ENCODE measurements at places on chromosomes 7 and 10.

DNA sequence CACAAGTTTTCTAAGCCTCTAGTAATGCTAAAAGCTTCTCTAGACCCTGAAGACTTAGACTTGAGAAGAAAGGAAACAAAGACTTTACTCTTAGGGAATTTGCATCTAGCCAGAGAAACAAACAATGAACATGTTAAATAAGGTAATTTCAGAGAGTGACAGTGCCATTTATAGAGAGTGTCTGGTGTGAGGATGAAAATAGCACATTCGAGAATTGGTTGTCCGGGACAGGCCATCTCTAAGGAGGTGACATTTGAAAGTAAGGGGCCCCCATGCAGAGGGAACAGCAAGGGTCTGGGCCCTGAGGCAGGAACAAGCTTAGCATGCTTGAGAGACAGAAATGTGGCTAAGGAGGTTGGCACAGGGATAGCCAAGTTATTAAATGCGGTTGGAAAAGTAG lies 48.1 kb downstream of the ADAM22 start:
- H3K4me1 ChIP-seq = peaks cover 3% of the 10 kb centered on the region
- H3K36me3 ChIP-seq = no peaks in the 10 kb centered on the region
- no peak overlapping the region for H3K27ac ChIP-seq
- no peaks in the 10 kb centered on the region for H3K27me3 ChIP-seq
- no peak for DNase-seq

- DNase-seq = no peak
- H3K4me3 ChIP-seq = no peak overlapping the region
- H3K27ac ChIP-seq = peak overlapping the region; percentile 41
- peaks cover 13% of the 10 kb centered on the region for H3K4me1 ChIP-seq
These were observed 56.2 kb downstream of the JMJD1C start for GRCh38 chr10:63409465-63410027.

DNA sequence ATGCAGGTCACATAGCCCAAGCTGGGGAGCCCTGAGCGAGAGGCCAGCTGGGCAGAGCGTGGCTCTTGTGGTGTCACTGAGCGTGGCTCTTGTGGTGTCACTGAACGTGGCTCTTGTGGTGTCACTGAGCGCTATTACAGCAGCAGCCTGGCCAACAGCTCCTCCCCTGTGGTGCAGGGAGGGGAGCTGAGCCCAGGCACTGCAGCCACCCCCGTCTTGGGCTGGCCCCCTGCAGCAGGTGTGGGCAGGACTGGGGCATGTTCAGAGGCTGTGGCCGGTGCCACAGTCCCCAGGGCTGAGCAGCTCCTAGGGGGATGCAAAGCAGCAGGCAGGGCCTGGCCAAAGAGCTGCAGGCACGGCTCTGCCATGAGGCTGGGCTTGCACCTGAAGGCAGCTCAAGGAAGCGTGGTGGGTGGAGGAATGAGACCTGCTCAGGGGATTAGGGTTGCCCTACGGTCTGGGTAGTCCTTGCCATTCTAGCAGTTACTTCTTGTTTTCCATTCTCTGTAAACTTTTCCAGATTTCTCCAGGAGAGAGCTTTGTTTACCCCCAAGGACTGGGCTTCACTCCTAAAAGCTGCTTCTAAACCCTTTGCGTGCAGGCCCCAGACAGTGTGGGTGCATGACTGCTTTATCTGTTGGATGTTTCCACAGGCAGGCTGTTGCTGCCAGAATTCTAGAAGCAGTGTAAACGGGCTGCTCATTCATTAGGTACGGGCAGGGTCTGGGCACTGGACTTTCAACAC lies 29.2 kb downstream of the ZNF783 start:
- no peak overlapping the region for H3K27ac ChIP-seq
- peaks cover 17% of the 10 kb centered on the region for H3K4me1 ChIP-seq
- DNase-seq = no peak
- H3K27me3 ChIP-seq = no peaks in the 10 kb centered on the region

GRCh38 chr10:124026589-124026939 lies 66.8 kb downstream of the CHST15 start:
- H3K4me1 ChIP-seq = no peaks in the 10 kb centered on the region
- H3K27me3 ChIP-seq = peaks cover 48% of the 10 kb centered on the region
- no peaks in the 10 kb centered on the region for H3K36me3 ChIP-seq
- H3K27ac ChIP-seq = no peak overlapping the region
- H3K4me3 ChIP-seq = no peak overlapping the region

- H3K4me3 ChIP-seq = no peak overlapping the region
- no peaks in the 10 kb centered on the region for H3K36me3 ChIP-seq
These were observed 90.1 kb upstream of the NPSR1 start for GRCh38 chr7:34567906-34568305.

- no peaks in the 10 kb centered on the region for H3K27me3 ChIP-seq
- no peak for DNase-seq
- H3K4me1 ChIP-seq = peaks cover 18% of the 10 kb centered on the region
- H3K27ac ChIP-seq = peak overlapping the region; percentile 89
- H3K36me3 ChIP-seq = no peaks in the 10 kb centered on the region
- peak overlapping the region; percentile 64 for H3K4me3 ChIP-seq
These were observed 17.3 kb upstream of the CSGALNACT2 start for GRCh38 chr10:43120929-43121314.

GRCh38 chr7:85736085-85736484 lies 549.2 kb upstream of the SEMA3D start:
- no peak overlapping the region for H3K27ac ChIP-seq

- H3K27me3 ChIP-seq = no peaks in the 10 kb centered on the region
- H3K4me1 ChIP-seq = peaks cover 58% of the 10 kb centered on the region
- DNase-seq = no peak
- peak overlapping the region; percentile 75 for H3K27ac ChIP-seq
- peak overlapping the region; percentile 61 for H3K4me3 ChIP-seq
These were observed 9.3 kb downstream of the RBM33 start for GRCh38 chr7:155653803-155654202.

DNA sequence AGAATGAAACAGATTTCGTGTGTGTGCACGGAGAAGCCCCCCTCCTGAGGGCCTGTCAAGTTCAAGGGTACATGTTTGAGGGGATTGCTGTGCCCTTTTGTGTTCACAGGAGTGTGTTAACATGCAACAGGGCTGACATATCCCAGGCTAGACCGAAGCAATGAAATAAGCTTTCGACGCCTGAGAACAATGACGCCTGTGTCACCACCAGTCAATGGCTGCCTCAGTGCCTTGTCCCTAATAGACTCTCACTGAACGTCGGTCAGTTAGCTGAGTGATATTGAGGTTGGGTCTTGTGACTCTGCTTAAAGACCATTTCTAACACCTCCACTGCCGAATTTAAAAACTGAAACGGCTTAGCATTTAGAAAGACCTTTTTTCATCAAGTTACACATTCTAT lies 175.2 kb upstream of the TCF7L2 start:
- no peaks in the 10 kb centered on the region for H3K36me3 ChIP-seq
- H3K4me3 ChIP-seq = no peak overlapping the region
- no peak for DNase-seq
- H3K27me3 ChIP-seq = no peaks in the 10 kb centered on the region

DNA sequence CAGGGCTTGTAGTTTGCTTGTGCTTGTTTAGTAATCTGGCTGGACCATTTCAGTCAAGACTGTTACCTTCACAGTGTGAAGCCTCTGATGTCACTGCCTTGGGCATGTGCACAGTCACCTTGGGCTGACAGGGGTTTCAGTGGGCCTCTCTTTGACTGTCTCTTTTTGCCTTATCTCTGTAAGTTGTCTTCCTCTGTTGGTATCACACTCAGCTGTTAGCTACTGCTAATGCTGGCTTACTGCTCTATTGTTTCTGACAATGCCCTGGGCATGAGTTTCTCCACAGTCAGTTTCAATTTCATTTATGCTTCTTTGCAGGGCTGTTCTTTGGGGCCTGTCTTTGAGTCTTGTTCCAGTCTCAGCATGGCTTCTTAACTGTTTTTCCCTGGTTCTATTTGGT lies 201.9 kb upstream of the SHH start:
- H3K27ac ChIP-seq = no peak overlapping the region
- H3K4me1 ChIP-seq = no peaks in the 10 kb centered on the region
- no peaks in the 10 kb centered on the region for H3K36me3 ChIP-seq

GRCh38 chr7:134029743-134030142 lies 97.4 kb upstream of the LRGUK start:
- H3K36me3 ChIP-seq = no peaks in the 10 kb centered on the region
- DNase-seq = no peak
- peaks cover 4% of the 10 kb centered on the region for H3K4me1 ChIP-seq

- peak overlapping the region; percentile 97 for H3K27ac ChIP-seq
- peak overlapping the region; percentile 96 for H3K4me3 ChIP-seq
- no peaks in the 10 kb centered on the region for H3K27me3 ChIP-seq
- peaks cover 52% of the 10 kb centered on the region for H3K4me1 ChIP-seq
These were observed 1.1 kb upstream of the VOPP1 start for GRCh38 chr7:55573234-55573900.

- DNase-seq = no peak
- peak overlapping the region; percentile 57 for H3K27ac ChIP-seq
These were observed 123.3 kb downstream of the CDH23 start for GRCh38 chr10:71520042-71520441.

DNA sequence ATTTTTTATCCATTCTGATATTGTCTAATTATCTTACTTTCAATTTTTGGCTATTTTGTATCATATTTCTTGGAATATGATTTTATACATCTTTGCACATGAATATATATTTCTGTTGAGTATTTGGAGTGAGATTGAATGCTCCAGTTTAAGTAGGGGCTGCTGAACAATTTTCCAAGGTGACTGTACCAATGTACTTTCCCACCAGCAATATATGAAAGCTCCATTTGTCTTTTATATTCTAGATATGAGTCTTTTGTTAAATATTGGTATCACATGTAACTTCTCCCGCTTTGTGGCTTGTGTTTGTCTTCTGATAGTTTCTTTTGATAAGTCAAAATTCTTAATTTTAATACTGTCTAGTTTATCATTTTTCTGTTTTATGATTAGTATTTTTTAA lies 144.6 kb upstream of the MDFIC start:
- no peak for DNase-seq
- no peaks in the 10 kb centered on the region for H3K27me3 ChIP-seq
- H3K4me1 ChIP-seq = no peaks in the 10 kb centered on the region
- H3K4me3 ChIP-seq = no peak overlapping the region

DNA sequence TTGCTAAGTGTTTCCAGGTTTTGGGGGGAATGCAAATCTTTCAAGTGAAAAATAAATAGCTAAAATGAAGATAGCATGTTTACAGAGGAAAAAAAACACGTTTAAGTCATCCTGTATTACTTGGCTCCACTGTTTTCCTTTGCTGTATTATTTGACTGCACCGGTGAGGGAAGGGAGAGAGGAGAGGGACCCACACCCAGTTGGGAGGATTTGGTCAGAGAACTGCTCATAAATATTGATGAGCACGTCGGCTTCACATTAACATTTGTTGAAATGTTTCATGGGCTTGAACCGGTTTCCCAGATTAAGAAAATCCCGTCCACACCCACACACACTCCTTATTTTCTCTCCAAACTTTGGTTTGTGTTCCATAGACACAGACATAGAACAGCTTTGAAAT lies 493.8 kb upstream of the MGMT start:
- H3K4me1 ChIP-seq = no peaks in the 10 kb centered on the region
- DNase-seq = no peak
- H3K27me3 ChIP-seq = peaks cover 18% of the 10 kb centered on the region
- no peak overlapping the region for H3K27ac ChIP-seq
- no peaks in the 10 kb centered on the region for H3K36me3 ChIP-seq
- no peak overlapping the region for H3K4me3 ChIP-seq

GRCh38 chr7:38428041-38428440 lies 154.6 kb upstream of the TARP start:
- peaks cover 2% of the 10 kb centered on the region for H3K36me3 ChIP-seq
- H3K4me3 ChIP-seq = no peak overlapping the region
- no peak overlapping the region for H3K27ac ChIP-seq
- H3K27me3 ChIP-seq = peaks cover 8% of the 10 kb centered on the region
- no peak for DNase-seq
- peaks cover 31% of the 10 kb centered on the region for H3K4me1 ChIP-seq

DNA sequence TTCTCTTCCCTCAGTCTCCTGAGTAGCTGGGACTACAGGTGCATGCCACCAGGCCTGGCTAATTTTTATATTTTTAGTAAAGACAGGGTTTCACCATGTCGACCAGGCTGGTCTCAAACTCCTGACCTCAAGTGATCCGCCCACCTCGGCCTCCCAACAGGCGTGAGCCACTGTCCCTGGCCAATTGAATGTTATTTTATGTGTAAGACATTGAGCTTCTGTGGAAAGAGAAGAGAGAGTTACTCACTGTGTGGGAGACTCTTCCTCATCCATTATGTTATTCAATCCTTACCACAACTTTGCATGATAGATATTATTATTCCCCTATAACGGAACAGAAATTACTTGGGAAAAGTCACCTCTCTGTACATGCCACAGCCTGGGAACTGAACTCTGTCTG lies 32.6 kb upstream of the MXI1 start:
- no peak for DNase-seq
- no peak overlapping the region for H3K4me3 ChIP-seq
- peaks cover 7% of the 10 kb centered on the region for H3K4me1 ChIP-seq

DNA sequence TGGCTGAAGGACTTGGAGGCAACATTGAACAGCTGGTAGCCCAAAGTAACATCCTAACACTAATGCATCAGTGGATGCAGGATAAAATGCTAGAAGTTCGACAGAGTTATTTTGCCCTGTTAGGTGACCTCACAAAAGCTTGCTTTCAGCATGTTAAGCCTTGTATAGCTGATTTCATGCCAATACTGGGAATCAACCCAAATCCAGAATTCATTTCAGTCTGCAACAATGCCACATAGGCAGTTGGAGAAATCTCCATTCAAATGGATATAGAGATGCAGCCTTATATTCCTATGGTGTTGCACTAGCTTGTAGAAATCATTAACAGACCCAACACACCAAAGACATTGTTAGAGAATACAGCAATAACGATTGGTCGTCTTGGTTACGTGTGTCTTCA lies 62.9 kb downstream of the CCSER2 start:
- no peak overlapping the region for H3K4me3 ChIP-seq
- H3K27me3 ChIP-seq = no peaks in the 10 kb centered on the region
- H3K36me3 ChIP-seq = no peaks in the 10 kb centered on the region
- H3K4me1 ChIP-seq = peaks cover 43% of the 10 kb centered on the region
- DNase-seq = no peak

DNA sequence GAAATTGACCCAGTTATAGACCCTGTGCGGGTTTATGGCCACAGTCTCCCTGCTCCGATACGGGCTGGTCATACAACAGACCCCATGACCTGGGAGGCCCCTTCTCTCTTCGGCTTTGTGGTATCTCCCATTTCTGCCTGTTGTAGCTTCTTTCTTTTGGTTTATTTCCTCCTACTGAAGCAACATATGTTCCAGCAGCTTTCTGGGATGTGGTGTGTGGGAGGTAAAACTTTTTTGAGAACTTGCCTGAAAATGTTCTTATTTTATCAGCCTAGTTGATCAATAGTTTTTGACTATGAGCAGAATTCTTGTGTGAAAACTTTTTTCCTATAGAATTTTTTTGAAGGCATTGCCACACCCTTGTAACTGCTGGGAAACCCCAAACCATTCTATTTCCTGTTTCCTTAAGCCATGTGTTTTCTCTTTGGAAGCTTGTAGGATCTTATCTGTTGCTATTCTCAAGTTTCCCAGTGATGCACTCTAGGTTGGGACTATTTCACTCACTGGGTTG lies 80.0 kb downstream of the DAGLB start:
- H3K4me3 ChIP-seq = no peak overlapping the region
- DNase-seq = no peak
- no peaks in the 10 kb centered on the region for H3K27me3 ChIP-seq
- H3K4me1 ChIP-seq = peaks cover 4% of the 10 kb centered on the region
- H3K36me3 ChIP-seq = no peaks in the 10 kb centered on the region

GRCh38 chr7:42236266-42236975 lies 588 bp downstream of the GLI3 start:
- peaks cover 7% of the 10 kb centered on the region for H3K4me1 ChIP-seq
- H3K36me3 ChIP-seq = peaks cover 5% of the 10 kb centered on the region
- H3K27me3 ChIP-seq = peaks cover 64% of the 10 kb centered on the region
- no peak overlapping the region for H3K27ac ChIP-seq
- peak overlapping the region; percentile 83 for H3K4me3 ChIP-seq
- DNase-seq = no peak

- H3K4me3 ChIP-seq = no peak overlapping the region
- no peak overlapping the region for H3K27ac ChIP-seq
- H3K4me1 ChIP-seq = peaks cover 8% of the 10 kb centered on the region
- no peak for DNase-seq
These were observed 2.4 kb downstream of the CH25H start for GRCh38 chr10:89204621-89205185.

Measured in T-helper 17 cell (primary cell).